ENCODE measurements at places on chromosomes 2 and 18.

- no peak for DNase-seq
These were observed 398 bp downstream of the CRYBA2 start for GRCh38 chr2:218992703-218993344.

GRCh38 chr2:132953771-132954170, 283.8 kb upstream of the LYPD1 start:
- DNase-seq, result no peak

DNA sequence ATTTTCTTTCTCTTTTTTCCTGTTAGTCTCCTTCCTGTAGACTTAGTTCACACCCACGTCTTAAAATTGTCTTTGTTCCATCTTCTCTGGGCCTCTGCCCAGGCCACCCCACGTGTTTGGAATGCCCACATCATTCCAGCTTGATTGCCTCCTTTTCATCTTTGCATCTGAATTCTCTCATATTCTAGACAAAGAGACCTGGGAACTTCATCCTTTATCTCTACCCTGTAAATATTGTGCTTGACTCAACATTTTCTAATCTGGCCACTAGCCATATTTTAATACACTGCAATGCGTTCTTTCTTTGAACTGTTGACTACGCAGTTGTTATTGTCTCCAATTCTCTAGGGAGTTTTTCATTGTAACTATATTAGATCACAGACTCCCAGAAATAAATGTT, 187.5 kb upstream of the NRXN1 start:
- DNase-seq, result no peak

DNA sequence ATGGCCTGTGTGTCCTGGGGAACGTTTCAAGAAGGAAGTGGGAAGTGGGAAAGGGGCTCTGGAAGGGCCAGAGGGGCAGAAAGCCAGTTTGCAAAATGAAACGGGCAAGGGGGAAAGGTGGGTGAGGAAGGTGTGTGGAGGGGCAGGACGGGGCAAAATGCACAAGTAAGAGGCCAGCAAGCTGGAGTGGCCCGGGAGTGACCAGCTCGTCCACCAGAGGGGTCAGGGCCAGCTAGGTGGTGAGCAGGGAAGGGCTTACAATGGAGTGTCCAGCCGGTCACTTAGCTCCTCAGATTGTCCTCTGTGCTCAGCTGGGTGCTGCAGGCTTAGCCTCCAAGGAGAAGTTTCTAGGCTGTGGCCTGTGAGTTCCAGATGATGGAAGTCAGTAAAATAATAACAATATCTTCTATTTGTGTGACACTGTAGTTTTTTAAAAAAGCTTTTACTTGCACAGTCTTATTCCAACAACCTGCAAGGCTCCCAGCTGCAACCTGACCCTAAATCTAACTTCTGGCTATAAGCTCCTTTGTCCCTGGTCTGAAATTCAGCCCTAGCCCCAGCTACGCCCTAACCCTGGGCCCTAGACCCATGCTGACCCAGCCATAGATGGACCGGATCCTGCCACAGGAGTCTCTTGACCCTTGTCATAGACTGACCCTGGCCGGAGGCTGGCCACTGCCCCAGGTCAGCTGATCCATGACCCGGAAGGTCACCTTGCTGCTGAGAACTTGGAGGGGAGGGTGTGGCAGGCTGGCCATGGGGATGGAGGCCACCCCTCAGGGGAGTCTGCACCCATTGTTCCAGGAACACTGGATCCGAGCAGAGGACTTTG, 29.2 kb downstream of the MYO7B start:
- DNase-seq, result no peak

DNA sequence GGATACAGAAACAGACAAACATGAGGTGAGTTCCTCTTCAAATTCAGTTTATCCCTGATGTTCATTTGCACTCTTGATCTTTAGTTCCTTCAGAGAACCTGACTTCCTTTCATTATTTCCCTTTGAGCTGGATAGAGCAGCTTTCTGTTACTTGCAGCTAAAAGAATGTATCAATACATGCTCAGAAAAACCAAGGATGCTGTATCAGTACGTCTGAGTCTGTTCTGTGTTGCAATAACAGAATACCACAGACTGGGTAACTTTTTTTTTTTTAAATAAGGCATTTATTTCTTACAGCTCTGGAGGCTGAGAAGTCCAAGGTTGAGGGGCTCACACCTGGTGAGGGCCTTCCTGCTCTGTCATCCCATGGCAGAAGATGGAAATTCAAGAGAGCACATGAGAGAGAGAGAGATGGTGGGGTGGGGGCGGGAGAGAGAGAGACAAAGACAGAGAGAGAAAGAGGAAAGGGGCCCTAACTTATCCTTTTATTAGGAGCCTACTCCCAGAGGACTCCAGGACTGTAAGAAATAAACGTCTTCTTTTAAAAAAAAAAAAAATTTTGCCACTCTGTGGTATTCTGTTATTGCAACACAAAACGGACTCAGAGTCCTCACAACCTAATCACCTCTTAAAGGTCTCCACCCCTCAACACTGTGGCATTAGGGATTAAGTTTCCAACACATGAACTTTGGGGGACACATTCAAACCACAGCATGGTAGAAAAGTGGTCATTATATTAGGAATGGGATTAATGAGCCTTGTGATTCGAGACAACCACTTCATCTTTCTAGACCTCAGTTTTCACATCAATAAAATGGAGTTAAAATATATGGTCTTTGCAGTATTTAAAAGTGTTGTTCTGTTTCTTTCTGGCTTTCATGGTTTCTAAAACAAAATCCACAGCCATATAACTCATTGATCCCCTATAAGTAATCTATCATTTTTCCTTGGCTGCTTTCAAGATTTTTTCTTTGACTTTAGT, 18.4 kb upstream of the SELENOI start:
- DNase-seq, result no peak

DNA sequence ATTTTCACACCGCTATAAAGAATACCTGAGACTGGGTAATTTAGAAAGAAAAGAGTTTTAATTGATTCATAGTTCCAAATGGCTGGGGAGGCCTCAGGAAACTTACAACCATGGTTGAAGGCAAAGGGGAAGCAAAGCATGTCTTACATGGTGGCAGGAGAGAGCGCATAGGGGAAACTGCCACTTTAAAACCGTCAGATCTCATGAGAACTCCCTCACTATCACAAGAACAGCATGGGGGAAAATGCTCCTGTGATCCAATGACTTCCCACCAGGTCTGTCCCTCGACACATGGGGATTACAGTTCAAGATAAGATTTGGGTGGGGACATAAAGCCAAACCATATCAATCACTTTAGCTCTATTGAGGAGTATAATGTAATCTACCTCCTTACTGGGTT, 53.5 kb downstream of the ABCB11 start:
- peak; percentile 19 for DNase-seq
